ENCODE measurements at places on chromosomes 16 and 17.
A peak's percentile ranks its signal among the peaks of the same experiment; 100 is the strongest.

DNA sequence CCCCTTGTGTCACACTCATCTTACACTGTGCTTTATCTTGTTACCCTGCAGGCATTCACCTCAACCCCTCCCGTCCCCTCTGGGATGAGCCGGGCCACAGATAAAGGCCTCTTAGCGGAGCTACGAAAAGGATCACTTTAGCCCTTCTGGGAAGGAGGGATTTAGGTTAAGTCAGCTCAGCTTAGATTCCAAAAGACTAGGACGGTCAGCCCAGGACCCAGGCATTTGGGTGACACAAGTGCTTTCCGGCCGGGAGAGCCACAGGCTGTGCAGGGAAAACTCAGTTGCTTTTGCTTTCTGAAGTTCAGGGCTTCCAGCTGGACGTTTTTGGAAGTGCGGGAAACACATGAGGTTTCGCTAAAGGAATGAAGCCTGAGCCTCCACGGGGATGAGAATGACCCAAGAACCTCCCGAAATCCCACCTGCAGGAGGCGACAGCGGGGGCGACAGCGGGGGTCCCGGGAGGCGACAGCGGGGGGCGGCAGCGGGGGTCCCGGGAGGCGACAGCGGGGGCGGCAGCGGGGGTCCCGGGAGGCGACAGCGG is 11.6 kb upstream of the METRNL start:
- no peak for DNase-seq

DNA sequence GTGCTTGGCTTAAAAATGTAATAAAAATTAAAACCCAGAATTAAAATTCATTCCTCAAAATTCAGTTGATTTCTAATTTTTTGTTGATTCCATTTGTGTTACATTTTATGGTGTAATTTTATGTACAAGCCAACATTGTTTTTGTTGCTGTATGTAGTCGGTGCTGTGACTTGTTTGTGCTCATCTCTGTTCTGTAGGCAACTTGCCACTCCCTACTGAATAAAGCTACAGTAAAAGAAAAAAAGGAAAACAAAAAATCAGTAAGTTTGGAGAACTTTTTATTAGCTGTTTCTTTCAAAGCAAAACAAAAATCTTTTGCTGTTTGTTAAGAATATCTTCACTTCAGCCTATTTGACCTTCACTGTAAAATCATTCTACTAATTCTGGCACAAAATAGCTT is 44.3 kb downstream of the OMG start:
- DNase-seq = no peak

DNA sequence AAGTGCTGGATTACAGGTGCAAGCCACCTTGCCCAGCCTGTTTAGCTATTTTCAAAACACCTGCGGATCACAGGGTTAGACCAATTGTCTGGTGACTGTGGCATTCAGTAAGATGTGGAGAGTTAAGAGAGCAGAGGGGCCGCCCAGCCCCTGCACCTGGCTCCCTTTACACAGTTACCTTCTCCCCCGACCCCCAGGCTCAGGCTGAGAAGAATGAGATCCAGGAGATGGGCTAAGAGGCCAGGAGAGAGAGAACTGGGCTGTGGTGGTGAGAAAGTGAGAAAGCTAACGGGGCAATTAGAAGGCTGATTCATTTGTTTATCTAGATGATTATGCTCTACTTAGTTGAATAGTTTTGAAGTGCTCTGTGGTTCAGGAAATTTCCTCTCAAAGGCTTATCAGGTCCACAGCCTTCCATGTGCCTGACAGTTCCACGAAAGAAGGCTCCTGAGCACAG is 67.8 kb upstream of the AXIN2 start:
- DNase-seq = no peak

DNA sequence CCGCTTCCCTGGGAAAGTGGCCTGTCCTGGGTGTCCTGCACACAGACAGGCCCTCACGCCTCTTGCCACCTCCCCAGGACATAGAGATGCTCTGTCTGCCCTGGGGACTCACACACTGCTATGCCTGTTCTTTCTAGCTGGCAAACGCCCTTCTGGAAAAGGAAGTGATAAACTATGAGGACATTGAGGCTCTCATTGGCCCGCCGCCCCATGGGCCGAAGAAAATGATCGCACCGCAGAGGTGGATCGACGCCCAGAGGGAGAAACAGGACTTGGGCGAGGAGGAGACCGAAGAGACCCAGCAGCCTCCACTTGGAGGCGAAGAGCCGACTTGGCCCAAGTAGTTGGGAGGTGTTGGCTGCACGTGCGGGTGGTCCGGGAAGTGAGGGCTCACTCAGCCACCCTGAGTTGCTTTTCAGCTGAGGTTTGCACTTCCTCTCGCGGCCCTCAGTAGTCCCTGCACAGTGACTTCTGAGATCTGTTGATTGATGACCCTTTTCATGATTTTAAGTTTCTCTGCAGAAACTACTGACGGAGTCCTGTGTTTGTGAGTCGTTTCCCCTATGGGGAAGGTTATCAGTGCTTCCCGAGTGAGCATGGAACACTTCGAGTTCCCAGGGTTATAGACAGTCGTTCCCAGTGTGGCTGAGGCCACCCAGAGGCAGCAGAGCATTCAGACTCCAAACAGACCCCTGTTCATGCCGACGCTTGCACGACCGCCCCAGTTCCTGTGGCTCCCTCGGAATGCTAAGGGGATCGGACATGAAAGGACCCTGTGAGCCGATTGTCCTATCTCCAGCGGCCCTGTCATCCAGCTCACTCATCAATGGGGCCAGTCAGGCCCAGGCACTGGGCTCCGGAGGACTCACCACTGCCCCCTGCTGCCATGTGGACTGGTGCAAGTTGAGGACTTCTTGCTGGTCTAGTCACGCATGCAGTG is 3.5 kb upstream of the RPL13 start:
- DNase-seq = peak; percentile 90

DNA sequence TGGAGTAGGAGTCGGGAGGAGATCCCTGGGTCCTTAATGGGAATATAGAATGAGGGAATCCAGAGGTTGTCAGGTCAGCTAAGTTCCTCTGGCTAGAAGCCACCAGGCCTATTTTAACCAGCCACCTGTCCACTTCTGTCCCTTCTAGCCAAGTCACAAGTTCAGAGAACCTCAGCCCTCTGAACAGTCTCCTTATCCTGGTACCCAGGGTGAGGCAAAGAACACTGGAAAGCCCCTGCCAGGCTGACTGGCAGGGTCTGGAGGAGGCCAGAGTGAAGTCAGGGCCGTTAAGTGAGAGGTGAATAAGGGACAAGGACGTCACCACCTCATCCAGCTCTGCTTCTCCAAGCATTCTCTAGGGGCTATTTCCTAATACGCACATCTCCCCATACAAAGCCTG is 2.7 kb downstream of the CTDNEP1 start:
- no peak for DNase-seq

GRCh38 chr17:58312829-58313228 is 15.8 kb downstream of the TSPOAP1 start:
- peak; percentile 7 for DNase-seq

GRCh38 chr16:14341324-14342225 is 270.5 kb downstream of the MRTFB start:
- DNase-seq = no peak

- DNase-seq = no peak
Observed at GRCh38 chr17:29124925-29125273, 55.3 kb downstream of the MYO18A start.

- no peak for DNase-seq
Observed at GRCh38 chr17:39236450-39236927, 10.7 kb upstream of the STAC2 start.

DNA sequence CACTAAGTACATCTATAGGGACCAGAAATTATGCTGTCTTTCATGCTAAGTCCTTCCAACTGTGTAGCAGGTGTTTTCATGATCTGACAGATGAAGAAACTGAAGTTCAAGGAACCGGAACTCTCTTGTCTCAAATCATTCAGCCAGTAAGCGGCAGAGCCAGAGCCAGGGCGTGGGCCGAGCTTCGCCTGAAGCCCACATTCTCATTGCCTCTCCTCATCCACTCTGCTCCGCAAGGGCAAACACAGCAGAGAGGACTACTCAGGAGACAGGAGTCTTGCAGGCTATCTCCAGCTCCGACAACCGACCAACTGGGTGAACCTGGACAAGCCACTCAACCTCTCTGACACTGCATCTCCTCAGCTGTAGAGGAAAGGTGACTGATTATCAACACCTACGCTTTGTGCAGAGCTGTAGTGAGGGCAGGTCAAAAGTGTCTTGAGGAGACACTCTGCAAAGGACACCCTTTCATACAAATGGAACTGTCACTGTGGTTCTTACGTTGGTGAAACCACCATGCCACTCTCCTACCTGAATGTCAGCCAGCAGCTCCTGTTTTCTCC is 72.9 kb downstream of the CYTH1 start:
- DNase-seq = no peak

DNA sequence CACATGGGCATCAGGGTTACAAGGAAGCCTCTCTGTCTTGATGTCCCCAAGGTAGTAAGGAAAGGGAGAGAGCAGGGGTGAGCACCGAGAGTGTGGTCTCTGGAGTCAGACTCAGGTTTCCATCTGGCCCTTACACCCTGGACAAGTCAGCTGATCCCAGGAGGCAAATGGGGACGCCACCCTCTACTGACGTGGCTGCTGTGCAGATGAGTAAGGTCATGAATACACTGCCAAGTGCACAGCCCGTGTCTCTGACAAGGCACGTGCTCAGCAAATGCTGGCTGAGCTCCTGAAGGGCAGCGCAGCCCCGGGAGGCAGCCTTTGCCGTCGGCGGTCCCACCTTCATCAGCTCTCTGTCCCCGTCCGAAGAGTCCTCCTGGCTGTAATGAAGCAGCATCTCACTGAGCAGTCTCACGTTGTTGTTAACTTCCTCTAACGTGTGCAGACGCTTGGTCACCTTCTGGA is 19.4 kb downstream of the GGA3 start:
- DNase-seq = no peak

GRCh38 chr17:74123866-74124444 is 79.5 kb upstream of the RPL38 start:
- no peak for DNase-seq

- DNase-seq = no peak
Observed at GRCh38 chr16:86772671-86773353, 194.5 kb downstream of the FOXL1 start.

DNA sequence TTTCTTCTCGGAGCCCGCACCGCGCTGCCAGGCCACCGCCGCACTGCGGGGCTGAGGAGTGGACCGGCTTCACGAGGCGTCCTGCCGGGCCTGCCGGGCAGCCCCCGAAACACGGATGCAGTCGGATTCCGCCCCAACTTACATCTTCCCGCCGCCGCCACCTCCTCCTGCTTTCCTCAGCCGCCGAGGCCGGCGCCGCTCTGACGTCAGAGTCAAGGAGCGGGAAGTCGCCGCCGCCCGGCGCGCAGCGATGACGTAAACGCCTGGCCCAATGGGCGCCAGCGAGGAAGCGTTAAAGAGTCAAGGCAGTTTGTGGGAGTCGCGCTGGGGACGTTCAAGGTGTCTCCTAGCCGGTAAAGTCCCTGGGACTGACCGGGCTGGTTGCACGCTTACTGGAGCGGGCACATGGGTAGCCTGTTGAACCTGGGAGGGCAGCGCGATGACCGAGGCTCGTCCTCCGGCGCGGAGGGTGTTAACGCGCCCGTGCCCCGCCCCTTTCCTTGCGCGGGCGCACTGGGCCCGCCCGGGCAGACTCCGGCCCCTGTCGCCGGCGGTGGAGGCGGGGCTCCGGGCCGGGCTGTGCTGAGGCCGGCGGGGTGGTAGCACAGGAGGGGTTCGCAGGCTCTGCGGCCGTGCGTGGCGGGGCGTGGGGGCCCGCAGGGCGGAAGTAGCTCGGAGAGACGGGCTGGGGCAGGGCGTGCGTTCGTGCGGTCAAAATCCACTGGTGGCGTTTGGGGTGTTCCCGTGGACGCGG is at the start of gene RNPS1:
RNPS1 (minus strand) TSS at position 214 of the 754 bp plus-strand sequence. CDS start 3,483 bp downstream, outside the sequence.
- peak; percentile 98 for DNase-seq

GRCh38 chr16:13909872-13910303 is 10.1 kb upstream of the ERCC4 start:
- no peak for DNase-seq

DNA sequence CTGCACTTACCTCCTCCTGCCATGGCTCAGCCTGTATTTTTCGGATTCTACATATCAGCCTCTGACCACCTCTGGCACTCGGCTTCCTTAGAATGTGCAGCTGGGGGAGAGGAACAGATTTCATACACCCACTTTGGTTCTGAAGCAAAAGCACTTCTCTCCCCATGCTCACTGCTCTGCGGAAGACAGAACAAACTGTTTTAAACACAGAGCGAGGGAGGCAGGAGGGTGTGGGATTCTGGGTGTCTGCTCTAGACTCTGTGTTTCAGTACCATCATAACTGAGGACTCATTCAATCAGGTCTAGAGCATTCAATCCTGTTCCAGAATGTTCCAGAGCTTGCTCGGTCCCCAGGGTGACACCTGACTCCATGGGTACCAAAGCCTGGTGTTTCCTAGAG is 239.1 kb downstream of the GRIN2A start:
- no peak for DNase-seq

DNA sequence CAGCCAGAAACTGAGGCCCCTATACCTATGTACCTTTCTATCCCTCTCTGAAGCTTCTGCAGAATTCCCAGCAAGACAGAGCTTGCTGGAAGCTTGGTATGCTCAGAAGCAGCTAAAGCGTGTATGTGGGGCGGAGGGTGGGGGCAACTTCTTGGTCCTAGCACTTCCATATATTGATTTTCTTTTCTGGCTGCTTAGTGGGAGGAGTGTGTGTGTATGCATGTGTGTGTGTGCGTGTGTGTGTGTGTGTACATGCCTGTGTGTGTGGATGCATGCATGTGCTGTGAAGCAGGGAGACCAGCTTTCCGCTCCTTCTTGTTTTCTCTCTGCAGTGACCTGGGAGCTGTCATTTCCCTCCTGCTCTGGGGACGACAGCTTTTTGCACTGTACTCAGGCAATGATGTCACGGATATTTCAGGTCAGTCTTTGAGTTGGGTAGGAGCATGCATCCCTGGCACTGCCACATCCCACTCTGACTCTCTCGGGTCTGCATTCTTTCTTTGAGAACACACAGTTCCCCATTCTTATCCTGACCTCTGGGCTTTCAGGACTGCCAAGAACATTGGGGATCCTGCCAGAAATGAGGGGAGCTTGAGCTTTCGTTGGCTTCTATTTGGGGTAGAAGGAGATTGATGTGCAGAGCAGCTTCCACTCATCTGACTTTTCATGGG is 10.7 kb downstream of the HPR start:
- DNase-seq = no peak

- no peak for DNase-seq
Observed at GRCh38 chr17:44069974-44070454, 521 bp upstream of the G6PC3 start.

GRCh38 chr17:50470426-50470825 is 1.7 kb upstream of the CHAD start:
- no peak for DNase-seq

DNA sequence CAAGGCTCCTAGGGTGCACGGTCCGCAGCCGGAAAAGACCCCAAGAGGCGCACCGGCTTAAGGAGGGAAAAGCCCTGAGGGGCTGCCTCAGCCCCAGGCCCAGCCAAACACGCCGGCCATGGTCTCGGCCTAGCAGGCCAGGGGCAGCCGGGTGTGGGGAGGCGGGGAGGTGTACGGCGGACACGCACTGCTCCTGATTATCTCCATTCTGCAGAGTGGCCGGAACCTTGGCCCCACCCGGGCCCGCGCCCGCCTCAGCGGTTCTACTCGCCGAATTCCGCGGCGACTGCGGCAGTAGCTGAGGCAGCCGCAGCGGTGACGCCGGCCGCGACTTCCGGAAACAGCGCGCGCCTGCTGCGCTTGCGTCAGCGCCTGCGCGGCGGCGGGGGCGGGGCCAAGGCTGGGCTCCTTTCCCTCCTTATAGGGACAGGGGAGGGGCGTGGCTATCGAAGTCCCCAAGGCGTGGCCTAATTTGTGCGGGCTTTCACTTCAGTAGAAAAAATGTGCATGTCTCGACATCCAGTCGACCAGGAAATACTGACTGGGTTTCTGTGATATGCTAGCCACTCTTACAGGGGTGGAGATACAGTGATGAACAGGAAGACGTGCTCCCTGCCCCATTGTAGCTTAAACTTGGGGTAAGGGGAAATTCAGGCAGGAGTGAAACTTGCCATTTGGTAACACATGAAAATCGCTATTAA is at the start of gene PARN:
PARN (minus strand) TSS at position 342 of the 701 bp plus-strand sequence; CDS start at position 207, 135 bp downstream.
- DNase-seq = peak; percentile 99

Measured in osteocyte (in vitro differentiated cells).